Activated CD4-positive, alpha-beta T cell treated with anti-CD3 and anti-CD28 coated beads, Interleukin-10, Interleukin-2, amounts not matched to agents 100 ng/mL and 50 ng/mL, durations not matched to agents 16 hours and 8 hours (primary cell): ENCODE measurements at places on chromosomes 4 and X.

DNA sequence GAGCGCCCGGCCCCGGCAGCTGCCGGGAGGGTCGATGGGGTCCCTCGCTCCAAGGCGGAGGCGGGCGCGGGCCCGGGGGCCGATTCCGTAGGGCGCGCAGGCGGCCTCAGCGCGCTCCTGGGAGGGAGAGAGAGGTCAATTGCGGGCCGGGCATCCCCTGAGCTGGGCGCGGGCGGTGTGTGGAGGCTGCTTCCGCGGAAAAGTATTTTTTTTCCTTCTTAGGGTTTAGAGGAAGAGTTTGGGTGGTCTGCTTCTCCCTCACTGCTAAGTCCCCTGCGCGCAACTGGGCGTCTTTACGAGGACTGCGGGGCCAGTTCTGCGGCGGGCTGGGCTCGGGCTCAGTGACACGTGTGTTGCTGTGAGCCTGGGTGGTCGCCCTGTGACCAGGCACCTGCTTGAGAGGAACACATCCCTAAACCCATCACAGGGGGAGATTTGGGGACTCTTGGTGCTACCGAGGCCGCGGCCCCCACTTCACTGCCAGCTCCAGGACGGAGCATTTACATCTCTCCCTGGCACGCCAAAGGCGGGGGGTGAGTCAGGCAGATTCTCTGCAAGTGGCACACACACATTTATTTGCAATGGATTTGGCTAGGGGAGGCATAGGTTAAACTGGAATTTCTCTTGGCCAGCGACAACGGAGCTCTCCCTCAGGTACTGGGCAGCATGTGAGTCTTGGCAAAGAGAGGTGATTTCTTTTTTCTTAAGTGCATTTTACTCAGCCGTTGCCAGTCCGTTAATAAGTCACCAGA is 151.2 kb upstream of the SLC4A4 start:
- DNase-seq, result peak; percentile 7

- DNase-seq, result no peak
These were observed 11.2 kb upstream of the ZNF185 start for GRCh38 chrX:152886716-152887115.

- DNase-seq, result no peak
These were observed 35.7 kb downstream of the PACRGL start for GRCh38 chr4:20735931-20736330.

DNA sequence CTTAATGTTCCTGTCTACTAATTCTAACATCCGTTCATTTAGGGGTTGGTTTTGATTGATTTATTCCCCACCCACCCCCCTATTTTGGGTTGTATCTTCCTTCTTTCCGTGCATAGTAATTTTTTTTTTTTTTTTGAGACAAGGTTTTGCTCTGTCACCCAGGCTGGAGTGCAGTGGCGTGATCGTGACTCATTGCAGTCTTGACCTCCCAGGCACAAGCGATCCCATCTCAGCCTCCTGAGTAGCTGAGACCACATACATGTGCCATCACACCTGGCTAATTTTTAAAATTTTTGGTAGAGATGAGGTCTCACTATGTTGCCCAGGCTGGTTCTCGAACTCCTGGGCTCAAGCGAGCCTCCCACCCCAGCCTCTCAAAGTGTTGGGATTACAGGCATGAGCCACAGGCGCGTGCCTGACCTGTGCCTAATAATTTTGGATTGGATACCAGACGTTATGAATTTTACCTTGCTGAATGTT is 79.9 kb downstream of the ZFX start:
- no peak for DNase-seq

- DNase-seq, result no peak
These were observed 15.6 kb downstream of the DCK start for GRCh38 chr4:71009086-71009485.

- peak; percentile 82 for DNase-seq
These were observed 32.7 kb upstream of the FAM9C start for GRCh38 chrX:13077168-13077567.

DNA sequence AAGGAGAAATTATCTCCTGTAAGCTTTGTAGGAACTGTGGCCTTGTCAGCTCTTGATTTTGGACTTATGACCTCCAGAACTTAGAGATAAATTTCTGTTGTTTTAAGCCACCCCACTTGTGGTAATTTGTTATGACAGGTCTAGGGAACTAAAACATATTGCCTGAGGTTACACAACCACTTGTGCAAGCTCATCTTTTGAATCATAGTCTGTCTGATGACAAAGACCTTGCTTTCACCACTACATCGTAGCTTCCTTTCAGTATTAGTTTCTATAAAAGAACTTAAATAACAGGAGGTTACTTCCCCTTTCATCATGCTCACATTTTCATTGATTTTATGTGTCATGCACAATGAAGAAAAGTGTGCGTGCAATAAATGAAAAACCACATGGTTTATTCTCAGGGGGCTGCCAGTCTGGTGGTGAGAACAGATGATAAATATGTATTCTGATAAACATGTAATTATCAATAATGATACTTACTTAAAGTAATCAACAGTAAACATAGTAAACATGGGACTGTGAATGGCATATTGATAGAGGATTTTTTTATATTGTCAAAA is 690.0 kb upstream of the HS3ST1 start:
- peak; percentile 26 for DNase-seq

DNA sequence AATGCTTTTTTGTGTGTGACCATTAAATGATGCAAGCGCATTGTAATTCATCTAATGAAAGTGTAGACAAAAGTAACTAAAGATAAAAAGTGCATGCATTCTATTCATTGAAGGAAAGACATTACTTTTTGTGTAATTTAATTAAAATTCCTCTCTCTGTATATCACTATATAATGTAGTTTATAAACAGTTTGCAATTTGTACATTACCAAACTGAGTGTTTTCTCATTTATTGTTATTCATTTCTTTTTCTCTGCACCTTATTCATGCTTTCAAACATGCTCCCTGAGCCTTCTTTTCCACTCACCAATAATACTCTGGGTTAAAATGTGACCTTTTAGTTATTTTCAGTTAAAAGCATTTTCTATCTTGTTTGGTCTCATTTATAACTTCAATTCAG is 713.7 kb upstream of the AADAT start:
- DNase-seq, result no peak

GRCh38 chrX:35076061-35076460 is 133.5 kb downstream of the FAM47B start:
- no peak for DNase-seq

DNA sequence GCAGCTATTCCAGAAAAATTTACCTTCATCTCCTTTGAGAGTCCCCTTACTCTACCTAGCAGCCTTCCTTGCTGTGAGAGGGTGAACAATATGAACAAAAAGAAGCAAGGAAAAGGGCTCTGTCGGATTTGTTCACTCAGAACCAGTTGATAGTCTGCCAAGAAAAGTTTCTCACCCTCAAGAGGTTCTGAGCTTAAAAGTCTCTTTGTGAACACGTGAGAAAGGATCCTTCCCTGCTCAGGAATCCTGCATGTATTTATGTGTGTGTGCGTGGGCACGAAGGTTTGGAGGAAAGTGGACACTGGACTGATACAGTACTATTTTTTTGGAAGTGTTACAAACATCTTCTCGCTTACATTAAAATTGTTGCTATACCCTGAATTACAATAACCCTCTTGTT is 178.6 kb upstream of the JADE1 start:
- no peak for DNase-seq

DNA sequence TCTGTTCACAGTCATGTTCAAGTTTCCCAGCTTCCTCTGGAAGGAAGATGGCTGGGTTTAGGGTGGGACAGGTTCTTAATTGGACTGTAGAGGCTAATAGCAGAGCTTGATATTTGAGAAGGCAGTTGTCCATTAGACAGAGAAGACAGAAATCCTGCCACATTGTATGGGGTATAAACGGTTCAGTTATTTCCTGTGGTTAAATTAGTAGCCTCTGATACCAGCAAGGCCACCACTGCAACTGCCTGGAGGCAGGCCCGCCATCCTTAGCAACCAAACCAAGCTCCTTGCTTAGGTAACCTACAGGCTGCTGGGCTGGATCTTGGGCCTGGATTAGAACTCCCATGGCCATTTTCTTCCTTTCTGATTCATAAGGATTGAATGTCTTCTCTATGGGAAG is 1367.0 kb downstream of the PCDH7 start:
- no peak for DNase-seq

GRCh38 chr4:52665592-52665991 is 6.5 kb upstream of the USP46 start:
- DNase-seq, result peak; percentile 15

DNA sequence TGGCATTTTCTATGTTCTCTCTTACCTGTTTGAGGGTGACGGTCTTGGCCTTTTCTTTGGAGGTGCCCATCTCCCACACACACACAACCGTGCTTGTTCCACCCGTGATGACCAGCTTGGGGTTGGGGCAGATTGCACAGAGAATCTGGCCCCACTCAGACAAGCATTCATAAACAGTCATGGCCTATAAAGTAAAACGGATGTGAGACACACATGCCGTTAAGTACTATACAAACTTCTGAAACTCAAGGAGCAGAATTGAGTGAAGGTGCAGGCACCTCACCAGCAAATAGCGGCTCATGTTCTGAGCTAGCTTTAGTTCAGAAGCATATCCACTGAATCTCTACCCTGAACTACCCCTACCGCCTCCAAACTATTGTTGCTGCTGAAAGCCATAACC is 107.6 kb downstream of the CDS1 start:
- no peak for DNase-seq

GRCh38 chrX:153853180-153853901 is 23.0 kb upstream of the PDZD4 start:
- DNase-seq, result no peak

DNA sequence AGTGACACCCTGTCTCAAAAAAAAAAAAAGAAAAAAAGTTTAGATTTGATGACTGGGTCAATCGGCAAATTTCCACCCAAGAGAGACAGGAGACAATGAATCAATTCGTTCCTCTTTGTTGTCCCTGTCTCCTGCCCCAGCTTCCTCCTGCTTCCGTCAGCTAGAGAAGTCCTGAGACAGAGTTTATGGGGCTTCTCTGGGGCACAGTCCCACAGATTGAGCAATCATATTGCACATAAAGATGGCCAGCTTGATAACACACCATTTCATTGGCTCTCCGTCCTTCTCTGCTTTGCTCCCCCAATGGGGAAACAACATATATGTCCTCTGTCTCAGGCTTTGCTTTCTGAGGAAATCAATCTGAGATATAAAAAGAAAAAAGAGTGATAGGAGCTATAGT is 78.4 kb upstream of the FUNDC1 start:
- no peak for DNase-seq

DNA sequence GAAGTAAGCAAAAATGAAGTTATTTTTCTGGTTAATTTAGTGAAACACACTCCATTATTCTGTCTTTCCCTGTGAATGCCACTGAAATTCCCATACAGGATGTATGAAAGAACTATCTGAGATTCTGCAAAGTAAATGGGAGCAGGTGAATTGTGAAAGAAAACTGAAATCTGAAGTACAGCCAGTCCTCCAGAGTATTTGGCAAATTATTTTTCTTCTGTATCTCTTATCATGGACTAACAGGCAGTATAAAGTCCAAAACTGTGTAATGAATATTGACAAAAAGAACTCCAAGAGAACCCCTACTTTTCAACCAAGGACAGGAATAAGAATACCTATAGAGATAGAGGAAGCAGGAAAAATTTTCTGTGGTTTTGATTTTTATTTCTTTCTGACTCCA is 40.8 kb upstream of the AR start:
- no peak for DNase-seq

GRCh38 chr4:109559625-109559982 is 442 bp upstream of the MCUB start:
- peak; percentile 38 for DNase-seq

DNA sequence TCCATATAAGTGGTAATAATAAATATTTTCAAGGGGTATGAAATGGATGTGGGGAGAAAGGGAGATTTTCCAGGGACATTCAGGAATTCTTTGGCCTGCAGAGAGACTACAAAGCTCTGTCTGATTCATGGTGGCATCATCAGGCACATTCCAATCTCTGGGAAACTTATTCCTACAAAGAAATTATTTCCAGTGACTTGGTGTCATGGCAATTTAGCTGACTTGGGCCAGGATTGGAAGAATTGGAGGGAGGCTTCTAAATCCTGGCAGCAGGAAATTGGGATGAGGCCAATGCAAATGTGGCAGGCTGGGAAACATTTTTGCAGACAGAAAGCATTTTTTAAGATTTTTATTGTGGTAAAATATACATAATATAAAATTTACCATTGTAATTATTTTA is 204.6 kb downstream of the RTL9 start:
- DNase-seq, result no peak

GRCh38 chrX:111914398-111915090 is 38.6 kb downstream of the TRPC5OS start:
- DNase-seq, result no peak

DNA sequence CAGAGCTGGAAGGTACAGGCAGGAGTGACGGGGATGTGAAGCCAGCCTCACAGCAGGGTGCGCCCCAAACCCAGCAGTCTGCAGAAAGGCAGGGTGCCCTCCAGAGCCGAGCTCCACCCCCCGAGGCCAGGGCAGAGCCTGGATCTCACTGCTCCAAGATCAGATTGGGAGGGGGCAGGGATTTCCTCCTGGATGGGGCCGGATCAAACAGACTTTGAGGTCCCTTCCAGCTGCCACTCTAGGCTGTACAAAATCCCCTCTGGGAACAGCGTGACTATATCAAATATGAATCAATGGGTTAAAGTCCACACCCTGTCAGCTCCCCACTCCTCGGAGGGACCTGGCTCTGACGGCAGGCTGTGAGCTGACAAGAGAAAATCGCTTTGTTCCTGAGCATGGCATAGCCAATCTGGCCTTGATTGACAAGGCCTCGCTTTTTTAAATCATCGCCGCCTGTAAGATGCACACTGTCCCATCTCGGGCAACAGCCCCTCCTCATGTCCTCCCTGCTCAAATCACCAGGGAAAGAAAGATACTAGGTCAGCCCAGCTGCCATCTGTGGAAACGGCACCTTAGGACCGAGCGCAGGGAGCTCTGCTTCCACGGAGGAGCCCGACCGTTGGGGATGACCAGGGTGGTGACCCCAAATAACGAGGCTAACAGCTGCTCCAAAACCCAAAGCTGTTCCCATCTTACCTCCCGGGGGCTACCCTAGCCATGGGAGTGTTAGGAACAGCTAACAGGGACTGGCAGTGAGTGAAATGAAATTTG is 39.9 kb downstream of the PSAPL1 start:
- no peak for DNase-seq

GRCh38 chr4:119025420-119025819 is 110.2 kb upstream of the MYOZ2 start:
- no peak for DNase-seq

- no peak for DNase-seq
These were observed 137.4 kb downstream of the DCLK2 start for GRCh38 chr4:150215601-150216000.

GRCh38 chr4:7334521-7335275 is 100.0 kb downstream of the PSAPL1 start:
- DNase-seq, result no peak

GRCh38 chr4:105496899-105497298 is 23.0 kb upstream of the PPA2 start:
- no peak for DNase-seq
